Activated CD8-positive, alpha-beta T cell treated with anti-CD3 and anti-CD28 coated beads, Interleukin-2, amount 10 ng/mL, durations not matched to agents 7 days and 5 days (primary cell): ENCODE measurements at places on chromosomes 11 and 22.

GRCh38 chr22:39999144-39999757 is 4.5 kb downstream of the FAM83F start:
- DNase-seq = no peak
- H3K36me3 ChIP-seq = no peaks in the 10 kb centered on the region

DNA sequence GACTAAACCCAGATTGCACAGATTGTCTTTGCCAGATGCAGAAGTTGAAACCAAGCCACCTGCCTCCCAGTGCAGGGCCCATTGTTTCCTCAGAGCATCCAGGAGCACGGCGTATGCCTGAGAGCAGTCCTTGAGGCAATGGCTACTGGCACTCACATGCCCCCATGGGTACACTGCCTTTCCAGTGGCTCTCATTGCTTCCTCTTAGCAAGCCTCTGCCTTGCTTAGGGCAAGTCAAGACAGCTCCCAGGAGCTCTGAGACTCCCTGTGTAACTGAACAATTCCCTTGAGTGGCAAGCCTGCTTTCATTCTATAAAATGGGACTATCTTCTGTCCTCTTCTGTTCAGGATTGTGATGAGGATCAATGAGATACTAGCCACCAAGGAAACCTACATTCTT is 4.1 kb downstream of the SYTL2 start:
- no peak overlapping the region for H3K4me3 ChIP-seq
- DNase-seq = no peak
- H3K4me1 ChIP-seq = peaks cover 31% of the 10 kb centered on the region
- H3K27me3 ChIP-seq = peaks cover 3% of the 10 kb centered on the region
- H3K27ac ChIP-seq = no peak overlapping the region
- H3K36me3 ChIP-seq = peaks cover 12% of the 10 kb centered on the region

DNA sequence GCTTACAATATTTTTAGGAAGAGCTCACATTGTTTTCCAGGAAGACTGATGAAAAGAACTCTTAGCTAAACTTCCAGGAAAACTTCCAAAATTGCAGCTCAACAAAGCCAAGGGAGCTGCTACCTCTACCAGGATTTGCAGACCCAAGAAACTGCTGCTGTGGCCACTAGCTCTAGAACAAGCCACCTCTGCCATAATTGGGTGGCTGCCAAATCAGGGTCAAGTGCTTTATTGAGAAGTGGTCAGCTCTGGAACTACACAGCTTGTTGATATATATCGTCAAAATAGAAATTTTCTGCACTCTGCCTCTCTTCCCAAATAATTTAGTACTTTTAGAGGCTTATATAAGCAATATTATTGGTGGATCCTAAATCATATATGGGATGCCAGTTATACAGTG is 371.8 kb upstream of the CHORDC1 start:
- no peaks in the 10 kb centered on the region for H3K4me1 ChIP-seq
- no peaks in the 10 kb centered on the region for H3K36me3 ChIP-seq
- no peak for DNase-seq
- H3K4me3 ChIP-seq = no peak overlapping the region
- H3K27me3 ChIP-seq = no peaks in the 10 kb centered on the region
- H3K27ac ChIP-seq = no peak overlapping the region

DNA sequence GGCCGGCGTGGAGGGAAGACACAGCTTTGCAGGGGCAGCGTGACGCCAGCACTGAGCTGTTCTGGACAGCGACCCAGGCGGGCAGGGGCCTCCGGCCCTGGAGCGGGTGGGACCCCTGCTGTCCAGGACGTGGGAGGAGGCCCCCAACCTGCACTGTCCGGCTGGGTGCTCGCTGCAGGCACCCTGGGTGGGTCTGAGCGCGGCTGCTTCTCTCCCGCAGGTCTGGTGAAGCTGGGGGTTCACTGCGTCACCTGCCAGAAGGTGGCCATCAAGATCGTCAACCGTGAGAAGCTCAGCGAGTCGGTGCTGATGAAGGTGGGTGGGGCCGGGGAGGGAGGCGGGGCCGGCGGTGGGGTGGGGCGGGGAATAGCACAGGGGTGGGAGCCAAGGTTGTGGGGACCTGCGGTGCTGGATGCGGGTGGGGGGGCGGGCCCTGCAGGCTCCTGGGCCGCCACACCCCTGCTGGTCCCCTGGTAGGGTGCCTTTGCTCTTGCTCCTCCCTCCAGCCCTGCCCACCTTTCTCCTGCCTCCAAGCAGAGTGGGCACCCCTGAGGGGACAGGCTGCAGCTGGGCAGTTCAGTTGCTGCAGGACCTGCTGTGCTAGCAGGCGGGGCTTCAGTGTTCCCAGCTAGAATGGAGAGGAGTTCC is 46.2 kb downstream of the BRSK2 start:
- no peaks in the 10 kb centered on the region for H3K27me3 ChIP-seq
- no peak overlapping the region for H3K4me3 ChIP-seq
- no peak for DNase-seq
- no peak overlapping the region for H3K27ac ChIP-seq

GRCh38 chr11:94768602-94769541 is 716 bp downstream of the AMOTL1 start:
- no peak for DNase-seq
- peak overlapping the region; percentile 78 for H3K4me3 ChIP-seq
- no peak overlapping the region for H3K27ac ChIP-seq
- H3K4me1 ChIP-seq = peaks cover 16% of the 10 kb centered on the region
- H3K27me3 ChIP-seq = peaks cover 43% of the 10 kb centered on the region
- H3K36me3 ChIP-seq = no peaks in the 10 kb centered on the region

DNA sequence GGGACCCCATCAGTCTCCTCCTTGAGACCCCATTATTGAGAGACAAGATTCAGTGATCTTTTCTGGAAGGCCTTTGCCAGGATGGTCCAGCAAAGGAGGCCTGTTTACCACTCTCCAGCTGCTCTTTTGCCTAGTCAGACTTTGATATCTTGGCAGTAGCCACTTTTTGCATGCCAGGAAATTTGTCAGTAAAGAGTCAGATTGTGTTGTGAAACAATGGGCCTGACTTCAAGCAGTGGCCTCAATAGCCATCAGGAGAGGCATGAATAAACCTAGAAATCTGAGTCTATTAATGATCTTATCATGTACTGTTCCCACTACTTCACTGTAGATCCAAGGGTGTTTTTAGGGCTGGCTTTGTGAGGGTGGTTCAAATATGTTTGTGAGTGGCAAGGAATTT is 479.4 kb downstream of the JRKL start:
- H3K27ac ChIP-seq = no peak overlapping the region
- no peaks in the 10 kb centered on the region for H3K4me1 ChIP-seq
- DNase-seq = no peak
- no peaks in the 10 kb centered on the region for H3K36me3 ChIP-seq
- no peak overlapping the region for H3K4me3 ChIP-seq

DNA sequence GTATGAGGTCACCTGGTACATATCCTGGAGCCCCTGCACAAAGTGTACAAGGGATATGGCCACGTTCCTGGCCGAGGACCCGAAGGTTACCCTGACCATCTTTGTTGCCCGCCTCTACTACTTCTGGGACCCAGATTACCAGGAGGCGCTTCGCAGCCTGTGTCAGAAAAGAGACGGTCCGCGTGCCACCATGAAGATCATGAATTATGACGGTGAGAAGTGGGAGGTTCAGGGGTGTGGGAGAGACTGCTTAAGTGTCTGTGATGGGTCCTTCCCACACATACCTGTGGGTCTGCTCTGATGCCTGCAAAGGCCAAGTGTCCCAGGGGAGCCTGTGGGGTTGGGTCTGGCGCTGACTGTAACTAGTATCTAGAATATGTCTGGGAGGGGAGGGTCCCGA is 3.9 kb downstream of the APOBEC3G start:
- H3K27me3 ChIP-seq = no peaks in the 10 kb centered on the region
- H3K4me1 ChIP-seq = peaks cover 70% of the 10 kb centered on the region
- H3K4me3 ChIP-seq = peak overlapping the region; percentile 36
- H3K27ac ChIP-seq = peak overlapping the region; percentile 84

GRCh38 chr22:49251371-49251770 is 576.3 kb downstream of the BRD1 start:
- H3K36me3 ChIP-seq = no peaks in the 10 kb centered on the region
- no peak for DNase-seq
- H3K27ac ChIP-seq = no peak overlapping the region
- no peak overlapping the region for H3K4me3 ChIP-seq

- no peaks in the 10 kb centered on the region for H3K36me3 ChIP-seq
- no peak overlapping the region for H3K4me3 ChIP-seq
- H3K27ac ChIP-seq = no peak overlapping the region
- H3K4me1 ChIP-seq = no peaks in the 10 kb centered on the region
- no peak for DNase-seq
Observed at GRCh38 chr11:70921804-70922203, 330.6 kb downstream of the SHANK2 start.

- H3K4me3 ChIP-seq = no peak overlapping the region
- H3K4me1 ChIP-seq = peaks cover 4% of the 10 kb centered on the region
- no peak overlapping the region for H3K27ac ChIP-seq
Observed at GRCh38 chr11:88266919-88267318, 70.6 kb downstream of the CTSC start.

DNA sequence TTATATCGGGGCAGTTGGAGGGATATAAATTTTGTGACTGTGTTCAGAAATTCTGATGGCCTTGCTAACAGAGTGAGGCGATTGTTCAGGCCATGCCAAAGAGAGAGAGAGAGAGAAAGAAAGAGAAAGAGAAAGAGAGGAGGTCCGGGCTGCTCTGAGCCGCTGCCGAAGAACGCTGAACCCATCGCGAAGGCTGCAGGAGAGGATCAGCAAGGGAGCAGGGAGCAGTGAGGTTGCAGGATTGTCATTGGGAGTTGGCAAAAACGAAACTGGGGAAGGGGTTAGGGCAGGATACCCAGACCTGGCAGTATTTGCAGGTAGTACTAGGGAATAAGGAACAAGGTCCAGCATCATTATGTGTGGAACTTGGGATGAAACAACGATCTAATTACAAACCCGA is 537.1 kb downstream of the INSC start:
- H3K4me3 ChIP-seq = no peak overlapping the region
- no peak overlapping the region for H3K27ac ChIP-seq
- peaks cover 2% of the 10 kb centered on the region for H3K4me1 ChIP-seq

DNA sequence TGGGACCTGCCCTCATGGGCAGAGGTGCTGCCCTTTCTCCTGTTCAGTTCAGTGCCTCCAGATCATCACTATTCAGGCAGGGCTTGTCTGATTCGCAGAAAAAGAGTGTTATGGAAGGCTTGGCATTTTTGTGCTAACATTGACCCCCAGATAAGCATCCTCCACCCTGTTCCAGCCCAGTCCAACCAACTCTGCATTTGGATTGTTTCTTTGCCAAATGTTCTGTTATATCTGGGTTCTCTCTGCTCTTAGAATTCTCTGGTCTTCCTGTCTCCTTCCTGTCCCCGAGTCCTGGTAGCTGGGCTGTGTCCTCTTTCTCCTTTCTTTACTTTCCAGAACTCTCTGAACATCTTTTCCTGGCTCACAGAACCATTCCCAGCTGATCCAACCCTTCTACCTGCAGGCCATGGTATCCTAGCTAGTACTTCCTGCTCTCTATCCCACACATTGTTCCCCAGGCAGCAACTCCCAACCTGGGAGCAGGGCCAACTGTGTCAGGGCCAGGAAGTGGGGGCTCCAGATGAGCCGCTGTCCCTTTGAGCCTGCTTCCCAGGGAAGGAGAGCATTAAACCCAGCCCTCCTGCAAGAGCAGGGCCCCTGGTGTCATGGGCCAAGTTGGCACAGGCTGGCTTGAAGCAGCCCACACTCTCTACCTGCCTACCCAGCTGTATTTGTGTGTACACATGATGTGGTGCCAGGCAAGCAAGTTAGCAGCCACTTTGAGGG is 280.7 kb upstream of the CADM1 start:
- no peak for DNase-seq
- H3K4me3 ChIP-seq = no peak overlapping the region
- no peaks in the 10 kb centered on the region for H3K4me1 ChIP-seq

GRCh38 chr11:2574553-2575535 is 125.0 kb downstream of the KCNQ1OT1 start:
- no peak overlapping the region for H3K27ac ChIP-seq
- H3K4me1 ChIP-seq = no peaks in the 10 kb centered on the region
- no peaks in the 10 kb centered on the region for H3K27me3 ChIP-seq

GRCh38 chr11:35138943-35139721 is at the start of gene CD44:
CD44 (plus strand) TSS chr11:35139171; CDS start chr11:35139304, 133 bp downstream.
- H3K4me3 ChIP-seq = peak within 1 kb of the TSS; percentile 88
- H3K36me3 ChIP-seq = peaks cover 40% of the 10 kb centered on the region
- H3K27ac ChIP-seq = peak within 1 kb of the TSS; percentile 92
- peak; percentile 80 for DNase-seq

DNA sequence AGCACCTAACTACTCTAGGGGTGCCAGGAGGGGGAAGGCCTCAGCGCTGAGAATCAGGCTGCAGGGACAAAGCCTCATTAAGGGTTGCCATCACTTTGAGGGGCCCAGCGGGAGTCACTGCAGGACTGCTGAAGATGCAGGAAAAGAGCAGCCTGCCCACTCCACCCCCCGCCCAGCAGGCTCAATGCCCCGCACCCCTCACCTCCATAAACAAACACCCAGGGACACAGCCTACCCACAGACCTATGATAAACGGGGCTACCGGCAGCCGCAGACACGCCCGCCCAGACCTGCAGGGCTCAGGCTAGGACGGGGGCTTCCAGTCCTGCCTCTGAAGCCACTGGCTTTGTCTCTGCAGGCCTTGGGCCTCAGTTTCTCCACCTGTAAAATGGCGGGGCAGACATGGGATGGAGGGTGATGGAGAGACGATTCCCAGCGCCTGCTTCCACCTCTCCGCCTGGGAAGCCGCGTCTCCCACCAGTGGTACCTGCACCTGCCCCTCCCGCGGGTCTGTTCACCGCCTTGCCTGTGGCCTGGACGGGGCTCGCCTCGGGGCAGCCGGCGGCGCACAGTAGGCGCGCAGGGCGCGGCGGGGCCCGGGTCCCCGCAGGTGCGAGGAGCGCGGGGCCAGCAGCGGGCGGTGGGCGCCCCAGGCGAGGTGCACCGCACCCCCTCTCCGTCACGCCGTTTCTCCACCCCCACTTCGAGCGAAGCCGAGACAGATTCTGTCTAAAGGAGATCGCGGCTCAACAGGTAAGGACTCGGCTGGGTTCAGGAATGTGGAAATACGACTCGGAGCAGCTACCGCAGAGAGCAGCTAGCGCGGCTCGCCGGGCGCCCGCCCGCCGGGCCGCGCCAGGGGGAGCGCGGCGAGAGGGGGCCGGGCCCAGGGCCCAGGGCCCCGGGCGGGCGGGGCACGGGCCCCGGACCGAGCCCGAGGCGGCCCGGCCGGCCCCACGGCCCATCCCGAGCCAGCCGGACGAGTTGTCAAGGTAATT is 1.5 kb downstream of the WNT7B start:
- no peak overlapping the region for H3K4me3 ChIP-seq
- peaks cover 50% of the 10 kb centered on the region for H3K27me3 ChIP-seq
- DNase-seq = no peak
- no peak overlapping the region for H3K27ac ChIP-seq
- peaks cover 8% of the 10 kb centered on the region for H3K4me1 ChIP-seq

DNA sequence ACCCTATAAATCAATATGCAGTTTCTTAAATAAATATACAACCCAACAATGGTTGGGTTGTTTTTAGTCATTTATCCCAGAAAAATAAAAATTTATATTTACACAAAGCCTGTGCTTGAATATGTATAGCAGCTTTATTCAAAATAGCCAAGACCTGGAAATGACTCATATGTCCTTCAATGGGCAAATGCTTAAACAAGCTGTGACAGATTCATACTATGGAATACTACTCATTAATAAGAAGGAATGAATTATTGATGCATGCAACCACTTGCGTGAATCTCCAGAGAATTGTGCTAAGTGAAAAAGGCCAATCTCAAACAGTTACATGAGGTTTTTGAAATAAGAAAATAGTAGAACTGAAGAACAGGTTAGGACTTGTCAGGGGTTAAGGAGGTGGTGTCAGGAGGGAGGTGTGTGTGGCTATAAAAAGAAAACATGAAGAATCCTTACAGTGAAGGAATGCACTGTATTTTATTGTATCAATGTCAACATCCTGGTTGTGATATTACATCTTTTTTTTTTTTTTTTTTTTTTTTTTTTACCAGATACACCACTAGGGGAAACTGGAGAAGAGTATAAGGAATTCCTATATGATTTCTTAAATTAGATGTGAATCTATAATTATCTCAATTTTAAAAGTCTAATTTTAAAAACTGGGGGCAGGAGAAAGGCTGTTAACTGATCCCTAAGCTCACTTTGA is 82.4 kb upstream of the CD44 start:
- no peak overlapping the region for H3K27ac ChIP-seq
- no peak for DNase-seq
- H3K27me3 ChIP-seq = no peaks in the 10 kb centered on the region
- H3K36me3 ChIP-seq = peaks cover 44% of the 10 kb centered on the region
